Omental fat pad (tissue), 4 donors: ENCODE measurements at places on chromosomes 12 and 14.

GRCh38 chr14:38150075-38150474, 57.6 kb upstream of the SSTR1 start:
- no peak for DNase-seq

GRCh38 chr14:45068396-45068795, 15.5 kb upstream of the PRPF39 start:
- DNase-seq, result no peak

- no peak for DNase-seq
Observed at GRCh38 chr14:21768116-21768874, 94.7 kb upstream of the OR4E1 start.

DNA sequence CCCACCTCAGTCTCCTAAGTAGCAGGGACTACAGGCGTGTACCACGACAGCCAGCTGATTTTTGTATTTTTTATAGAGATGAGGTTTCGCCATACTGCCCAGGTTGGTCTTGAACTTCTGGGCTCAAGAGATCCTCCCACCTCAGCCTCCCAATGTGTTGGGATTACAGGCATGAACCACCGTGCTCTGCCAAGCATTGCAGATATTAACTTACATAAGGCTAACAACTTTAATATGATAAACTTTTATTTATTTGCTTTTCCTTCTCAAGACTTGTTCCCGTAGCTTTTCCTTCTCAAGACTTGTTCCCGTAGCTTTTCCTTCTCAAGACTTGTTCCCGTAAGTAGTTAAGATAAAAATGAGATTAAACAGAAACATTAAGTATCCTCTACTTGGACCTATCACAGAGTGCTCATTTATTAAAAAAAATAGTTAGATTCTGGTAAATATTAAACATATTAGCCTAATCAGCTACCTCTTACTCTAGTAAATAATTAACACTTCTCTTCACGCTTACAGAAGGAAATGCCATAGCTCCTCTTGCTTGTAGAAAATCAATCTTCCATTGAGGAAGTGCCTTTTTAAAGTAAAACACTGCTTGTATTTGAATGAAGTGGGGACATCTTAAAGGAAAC, 157.7 kb upstream of the KITLG start:
- DNase-seq, result no peak

DNA sequence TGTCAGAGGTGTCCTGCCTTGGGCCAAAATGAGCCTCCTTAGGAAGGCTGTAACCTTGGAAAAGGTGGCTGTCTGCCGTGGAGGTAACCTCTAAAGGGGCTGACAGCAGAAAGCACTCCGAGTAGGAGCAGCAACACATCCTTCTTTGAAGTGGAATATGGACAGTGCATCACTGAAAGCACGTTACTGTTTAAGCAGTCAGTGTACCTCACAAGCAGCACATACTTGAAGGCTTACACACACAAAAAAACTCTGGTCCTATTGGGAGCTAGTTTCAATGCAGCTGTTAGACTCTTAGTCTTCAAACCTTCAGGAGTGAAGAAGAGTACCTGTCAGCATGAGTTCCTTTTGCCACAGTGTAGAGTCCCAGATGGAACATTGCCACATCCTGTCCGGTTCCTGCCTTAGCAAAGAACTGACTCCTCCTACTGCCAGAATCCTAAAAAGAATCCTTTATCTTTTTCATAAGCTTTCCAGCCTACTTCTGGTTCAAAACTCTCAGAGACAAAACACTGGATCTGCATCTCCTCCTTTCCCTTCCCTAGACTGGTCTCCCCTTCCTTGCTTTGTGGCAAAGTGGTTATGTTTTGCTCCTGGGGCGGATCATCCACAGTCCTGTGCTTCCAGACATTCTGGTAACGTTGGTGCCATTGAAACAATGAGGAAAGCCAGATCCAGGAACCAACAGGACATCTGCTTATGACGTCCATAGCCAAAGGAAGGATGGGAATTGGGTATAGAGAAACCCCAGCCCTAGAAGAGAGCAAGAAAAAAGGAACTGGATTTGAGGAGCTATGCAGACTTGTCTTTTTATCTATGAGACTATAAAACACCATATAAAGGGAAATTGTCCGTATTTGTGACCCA, 8.5 kb upstream of the MDM1 start:
- no peak for DNase-seq

DNA sequence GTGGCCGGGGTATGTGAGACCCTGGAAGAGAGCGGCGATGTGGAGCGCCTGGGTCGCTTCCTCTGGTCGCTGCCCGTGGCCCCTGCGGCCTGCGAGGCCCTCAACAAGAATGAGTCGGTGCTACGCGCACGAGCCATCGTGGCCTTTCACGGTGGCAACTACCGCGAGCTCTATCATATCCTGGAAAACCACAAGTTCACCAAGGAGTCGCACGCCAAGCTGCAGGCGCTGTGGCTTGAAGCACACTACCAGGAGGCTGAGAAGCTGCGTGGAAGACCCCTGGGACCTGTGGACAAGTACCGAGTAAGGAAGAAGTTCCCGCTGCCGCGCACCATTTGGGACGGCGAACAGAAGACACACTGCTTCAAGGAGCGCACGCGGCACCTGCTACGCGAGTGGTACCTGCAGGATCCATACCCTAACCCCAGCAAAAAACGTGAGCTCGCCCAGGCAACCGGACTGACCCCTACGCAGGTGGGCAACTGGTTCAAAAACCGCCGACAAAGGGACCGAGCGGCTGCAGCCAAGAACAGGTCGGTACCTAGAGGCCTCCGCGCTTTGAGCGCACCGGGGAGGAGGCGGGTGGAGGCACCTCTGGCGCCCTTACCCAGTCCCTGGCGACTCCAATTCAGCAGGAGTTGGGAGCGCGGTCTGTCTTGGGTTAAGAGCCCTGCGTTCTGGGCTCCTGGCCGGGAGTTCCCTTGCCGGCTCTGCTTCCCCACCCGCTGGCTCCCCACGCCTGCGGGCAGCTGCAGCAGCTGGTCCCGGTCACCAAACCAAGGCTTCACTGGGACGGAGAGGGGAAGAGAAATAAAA, 700 bp downstream of the SIX6 start:
- no peak for DNase-seq

GRCh38 chr12:60672949-60673348, 1077.1 kb downstream of the SLC16A7 start:
- no peak for DNase-seq

GRCh38 chr12:94429633-94430032, 30.0 kb downstream of the CEP83 start:
- no peak for DNase-seq

GRCh38 chr14:20811986-20812975, 9.6 kb upstream of the RNASE1 start:
- no peak for DNase-seq

- DNase-seq, result no peak
Observed at GRCh38 chr14:45990252-45990651, 661.3 kb downstream of the RPL10L start.

- no peak for DNase-seq
Observed at GRCh38 chr12:4031703-4032291, 158.6 kb upstream of the PARP11 start.

DNA sequence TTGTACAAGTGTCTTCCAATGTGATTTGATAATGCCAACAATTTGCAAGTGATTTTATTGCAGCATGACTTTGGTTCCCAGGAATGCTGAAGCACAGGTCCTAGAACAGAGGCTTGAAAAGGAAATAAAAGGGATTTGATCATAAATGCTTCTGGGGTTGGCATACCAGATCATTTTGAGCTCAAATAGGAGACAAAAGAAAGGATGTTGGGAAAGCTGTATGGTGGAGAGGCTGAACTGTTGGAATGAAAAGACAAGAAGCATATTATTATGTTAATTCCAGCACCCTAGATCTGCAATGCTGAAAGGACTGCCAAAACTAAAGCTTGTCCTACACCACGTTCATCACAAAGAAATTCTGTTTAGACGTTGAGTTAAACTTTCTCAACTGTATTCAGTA, 143.1 kb downstream of the BICD1 start:
- DNase-seq, result no peak

DNA sequence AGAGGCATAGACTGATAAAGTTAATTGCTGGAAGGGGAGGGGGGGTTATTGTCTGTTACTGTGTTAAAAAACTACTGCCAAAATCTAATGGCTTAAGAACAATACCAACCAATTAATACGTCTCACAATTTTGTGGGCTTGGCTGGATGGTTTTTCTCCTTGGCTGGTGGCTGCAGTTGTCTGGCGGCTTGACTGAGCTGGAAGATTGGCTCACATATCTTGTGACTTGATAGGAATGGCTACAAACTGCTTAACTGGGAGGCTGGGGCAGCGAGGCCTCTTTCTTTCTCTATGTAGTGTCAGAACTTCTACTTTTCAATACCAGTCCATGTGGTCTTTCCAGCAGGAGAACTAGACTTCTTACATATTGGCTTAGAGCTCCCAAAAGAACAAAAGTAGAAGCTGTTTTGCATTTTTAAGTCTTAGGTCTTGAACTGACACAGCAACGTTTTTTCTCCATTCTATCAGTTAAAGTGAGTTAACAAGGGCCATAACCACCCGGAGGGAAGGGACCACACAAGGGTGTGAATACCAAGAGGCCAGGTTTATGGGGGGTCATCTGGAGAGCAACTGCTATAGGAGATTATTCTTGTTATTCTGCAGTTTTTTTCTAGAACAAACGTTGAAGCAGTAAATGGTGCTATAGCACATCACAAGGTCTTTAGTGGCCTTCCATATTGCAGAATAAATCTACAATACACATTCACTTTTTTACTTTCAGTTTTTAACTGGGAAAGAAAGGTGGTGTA, 46.9 kb downstream of the ZDHHC17 start:
- no peak for DNase-seq

- no peak for DNase-seq
Observed at GRCh38 chr14:102047808-102048540, 38.9 kb downstream of the HSP90AA1 start.

- DNase-seq, result no peak
Observed at GRCh38 chr12:49331380-49332222, 5.4 kb downstream of the C1QL4 start.

DNA sequence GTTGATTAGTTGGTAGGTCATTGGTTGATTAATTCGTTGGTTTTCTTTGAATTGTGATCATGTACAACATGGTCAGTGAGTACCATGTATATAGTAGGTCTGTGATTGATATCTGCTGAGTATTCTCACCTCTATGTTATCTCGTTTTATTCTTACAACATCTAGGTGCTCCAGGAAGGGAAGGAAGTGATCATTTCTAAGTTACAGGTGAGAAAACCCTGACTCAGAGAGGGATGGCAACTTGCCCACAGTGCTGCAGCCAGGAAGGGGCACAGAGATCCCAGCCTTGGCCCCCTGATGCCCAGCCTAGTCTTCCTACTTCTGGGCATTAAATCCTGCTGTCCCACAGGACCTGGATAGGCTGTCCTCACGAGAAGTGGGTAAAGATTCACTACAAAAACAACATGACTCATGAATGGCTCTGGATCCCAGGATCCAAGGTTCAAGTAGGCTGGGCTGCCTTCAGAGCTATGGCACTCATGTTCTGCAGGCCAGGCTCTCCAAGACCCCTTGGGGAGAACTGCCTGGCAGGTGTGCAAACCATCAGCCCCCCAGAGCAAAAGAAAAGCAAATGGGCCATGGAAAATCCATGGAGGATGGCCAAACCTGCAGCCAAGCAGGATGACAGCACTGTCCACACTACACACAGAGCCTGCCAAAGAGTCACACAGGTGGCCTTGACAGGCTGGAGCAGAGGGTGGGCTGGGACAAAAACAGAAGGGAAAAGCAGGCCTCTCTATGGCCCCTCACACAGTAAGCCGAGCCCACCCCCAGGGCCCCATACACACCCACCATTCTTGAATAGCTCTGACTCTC, 146.2 kb downstream of the BCL11B start:
- no peak for DNase-seq

- no peak for DNase-seq
Observed at GRCh38 chr14:86961106-86961716, 1031.8 kb downstream of the GALC start.

GRCh38 chr12:54240971-54241588, 38.8 kb downstream of the CBX5 start:
- DNase-seq, result no peak

- no peak for DNase-seq
Observed at GRCh38 chr12:7072035-7072434, 11.5 kb downstream of the C1S start.

- no peak for DNase-seq
Observed at GRCh38 chr12:120640861-120641833, 721 bp downstream of the CABP1 start.

DNA sequence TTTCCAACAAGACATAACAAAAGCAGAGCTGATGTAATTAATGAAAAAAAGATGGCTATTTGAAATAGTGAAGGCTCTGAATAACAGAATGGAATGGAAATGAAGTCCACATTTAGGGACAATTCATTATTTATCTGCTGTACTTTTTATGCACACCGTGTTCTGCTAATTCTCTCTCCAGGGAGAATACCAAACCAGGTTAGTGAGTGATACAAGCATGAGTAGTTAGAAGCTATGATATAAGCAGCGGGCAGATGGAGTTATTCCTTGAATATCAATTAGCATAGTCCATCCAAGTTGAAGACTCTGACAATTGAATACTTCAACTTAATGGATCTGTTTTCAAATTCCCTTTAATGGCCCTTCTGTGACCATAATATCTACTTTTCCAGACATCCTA, 162.1 kb upstream of the TMTC2 start:
- DNase-seq, result no peak

- no peak for DNase-seq
Observed at GRCh38 chr12:46509135-46509534, 136.6 kb upstream of the SLC38A2 start.

DNA sequence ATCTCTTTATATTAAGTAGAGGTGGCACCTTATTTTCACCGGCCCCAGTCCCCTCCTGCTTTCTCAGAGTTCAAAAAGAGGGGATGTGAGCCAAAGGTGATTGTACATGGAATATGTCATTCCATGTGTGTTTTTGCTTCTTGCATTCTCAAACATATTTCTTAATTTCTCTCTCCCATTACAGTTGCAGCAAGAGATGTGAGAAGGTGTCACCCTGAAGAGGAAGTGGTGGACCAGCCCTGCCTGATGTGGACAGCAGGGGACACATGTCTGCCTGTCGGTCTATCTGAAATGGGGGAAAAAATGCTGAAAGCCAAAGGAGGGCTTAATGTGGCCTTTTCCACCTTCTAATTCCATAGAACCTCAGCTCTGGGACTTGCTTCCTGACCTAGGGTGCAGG, 1.9 kb upstream of the FOXN3 start:
- DNase-seq, result no peak

GRCh38 chr14:104361101-104361591, 218.4 kb upstream of the C14orf180 start:
- no peak for DNase-seq

GRCh38 chr14:102883089-102883541, 39.3 kb upstream of the AMN start:
- DNase-seq, result no peak

- no peak for DNase-seq
Observed at GRCh38 chr12:101826766-101827368, 3.9 kb downstream of the GNPTAB start.

DNA sequence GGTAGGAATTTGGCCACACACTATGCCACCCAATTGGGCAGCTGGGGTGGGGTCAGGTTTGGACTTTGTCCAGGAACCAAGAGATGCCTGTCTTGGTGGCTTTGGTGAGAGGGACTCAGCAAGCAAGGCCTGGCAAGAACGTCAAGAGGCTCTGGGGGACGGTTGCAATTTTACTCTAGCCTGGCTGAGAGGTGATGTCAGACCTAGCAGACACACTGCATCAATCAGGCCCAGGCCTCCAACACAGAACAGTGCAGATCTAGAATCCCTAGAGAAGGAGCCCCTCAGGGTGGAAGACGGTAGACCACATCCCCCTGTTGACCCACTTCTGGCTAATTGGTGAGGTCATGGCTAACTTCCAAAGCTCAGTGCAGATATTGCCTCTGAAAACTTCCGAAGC, 1.6 kb upstream of the UNC119B start:
- no peak for DNase-seq

- DNase-seq, result no peak
Observed at GRCh38 chr14:102591372-102591943, 991 bp upstream of the RCOR1 start.

- DNase-seq, result no peak
Observed at GRCh38 chr14:81329640-81330381, 70.3 kb downstream of the STON2 start.
